ENCODE measurements at places on chromosomes 3 and 15.

DNA sequence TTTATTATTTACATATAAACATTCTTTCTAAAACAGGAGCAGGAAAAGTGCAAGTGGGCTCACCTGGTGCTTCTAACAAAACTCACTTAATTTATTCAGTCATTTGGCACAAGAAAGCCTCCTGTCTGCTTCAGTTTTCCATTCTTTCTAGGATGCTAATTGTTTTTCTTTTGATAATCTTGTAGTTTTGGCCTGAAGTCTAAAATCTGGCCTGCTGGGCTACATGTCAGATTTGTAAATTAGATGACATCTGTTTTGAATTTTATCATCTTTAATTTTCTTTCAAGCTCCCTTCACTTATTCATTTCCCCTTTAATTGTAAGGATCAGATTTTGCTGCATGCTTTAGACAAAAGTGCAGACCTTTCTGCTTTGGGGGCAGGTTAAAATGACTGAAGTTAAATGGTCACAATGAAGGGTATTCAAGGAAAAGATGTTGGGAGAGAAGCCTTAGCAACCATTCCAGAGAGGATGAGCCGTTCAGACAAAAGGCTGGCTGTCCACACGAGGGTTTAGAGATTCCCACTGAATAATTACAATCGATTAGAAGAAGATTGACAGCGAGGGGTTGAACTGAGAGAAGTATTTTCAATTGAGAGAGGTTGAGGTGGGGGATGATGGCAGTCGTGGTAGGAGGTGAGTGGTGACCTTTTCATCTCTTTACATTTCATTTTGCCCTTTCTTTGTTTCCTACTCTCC is 59.9 kb upstream of the PTX3 start:
- DNase-seq = no peak

- DNase-seq = peak; percentile 38
These were observed 19.9 kb upstream of the ABHD2 start for GRCh38 chr15:89068325-89068784.

DNA sequence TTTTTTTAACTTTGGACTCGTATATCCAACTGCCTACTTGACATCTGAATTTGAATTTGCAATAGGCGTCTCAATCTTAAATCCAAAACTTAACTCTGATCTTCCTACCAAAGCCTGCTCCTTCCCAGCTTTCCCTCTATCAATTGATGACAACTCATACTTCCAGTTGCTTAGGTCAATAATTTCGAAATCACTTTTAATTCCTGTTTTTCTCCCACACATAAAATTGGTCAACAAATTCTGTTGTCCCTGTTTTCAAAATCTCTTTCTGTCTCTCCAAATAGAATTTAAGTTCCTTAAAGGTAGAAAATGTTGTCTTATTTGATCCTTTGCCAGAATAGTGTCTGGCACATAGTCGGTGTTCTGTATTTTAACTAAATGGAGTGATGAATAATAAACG is 332.4 kb downstream of the SATB1 start:
- DNase-seq = no peak

DNA sequence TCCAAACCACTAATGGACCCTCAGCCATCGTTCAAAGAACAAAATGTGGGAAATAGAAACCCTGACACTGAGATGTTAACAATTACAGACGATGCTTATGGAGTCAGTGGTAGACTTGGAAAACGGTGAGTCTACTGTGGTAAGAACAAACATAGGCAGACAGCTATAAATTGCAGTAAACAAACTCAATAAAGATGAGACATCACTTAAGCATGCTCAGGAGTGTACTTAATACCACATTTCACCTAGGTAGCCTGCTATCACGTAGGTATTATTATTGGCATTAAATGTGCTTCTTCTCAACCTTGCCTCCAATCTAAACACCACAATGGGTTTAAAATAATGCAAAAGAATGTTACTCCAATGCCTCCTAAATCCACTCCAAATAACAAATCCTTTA is 2.5 kb downstream of the OSBPL10 start:
- no peak for DNase-seq

DNA sequence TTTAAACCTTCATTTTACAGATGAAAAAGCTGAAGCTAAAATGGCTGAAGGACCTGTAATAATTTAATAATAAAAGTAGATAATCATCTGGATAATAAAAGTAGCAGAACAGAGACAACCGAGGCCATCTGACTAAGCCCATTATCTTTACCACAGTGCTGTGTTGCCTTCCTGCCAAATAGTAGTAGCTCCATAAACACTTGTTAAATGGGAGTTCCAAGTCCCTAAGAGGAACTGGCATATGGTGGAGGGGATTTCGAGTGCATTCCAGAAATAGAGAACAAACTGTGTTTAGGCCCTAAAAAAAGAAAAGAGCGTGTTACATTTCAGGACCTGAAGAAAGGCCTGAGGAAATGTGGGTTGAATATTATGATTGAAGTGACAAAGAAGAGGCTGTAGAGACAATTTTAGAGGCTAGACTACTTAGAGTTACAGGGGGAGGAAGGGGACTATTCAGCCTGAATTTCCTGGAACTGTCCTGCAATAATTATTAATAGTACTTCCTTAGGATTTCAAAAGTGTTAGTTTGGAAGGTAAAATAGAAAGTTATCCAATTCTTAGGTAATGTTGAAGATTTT is 424.3 kb downstream of the ROBO2 start:
- DNase-seq = no peak

GRCh38 chr3:190577225-190577624 is 63.3 kb downstream of the IL1RAP start:
- DNase-seq = no peak

DNA sequence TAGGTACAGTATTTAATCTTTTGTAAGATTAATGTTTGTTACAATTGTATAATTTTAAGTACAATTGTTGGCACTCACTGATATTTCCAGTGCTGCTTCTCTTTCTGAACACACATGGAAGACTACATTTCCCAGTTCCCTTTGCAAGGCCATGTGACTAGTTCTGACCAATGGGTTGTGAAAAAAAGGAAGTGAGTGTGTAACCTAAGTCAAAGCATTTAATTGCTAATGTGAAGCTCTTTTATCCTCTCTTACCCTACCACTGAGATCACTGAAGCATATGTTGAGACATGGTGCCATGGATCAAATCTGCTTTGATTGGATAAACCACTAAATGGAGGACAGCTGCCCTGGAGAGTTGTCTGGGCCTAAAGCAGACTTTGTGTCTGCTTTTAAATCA is 83.9 kb upstream of the PLXND1 start:
- peak; percentile 39 for DNase-seq

DNA sequence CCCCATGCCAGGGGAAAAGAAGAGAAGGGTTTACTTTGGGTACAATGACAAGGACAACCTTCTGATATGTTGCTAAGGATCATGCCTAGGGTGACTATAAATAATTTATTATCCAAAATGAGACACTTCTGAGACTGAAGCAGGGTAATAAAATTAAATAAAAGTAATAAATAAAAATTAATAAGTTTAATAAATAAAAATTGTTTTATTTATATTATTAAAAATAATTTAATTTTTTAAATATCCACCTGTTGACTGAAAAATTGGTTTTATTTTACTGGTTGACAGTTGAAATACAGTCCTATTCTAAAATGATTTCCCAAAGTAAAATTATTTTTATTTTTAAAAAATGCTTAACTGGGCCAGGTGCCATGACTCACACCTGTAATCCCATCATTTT is 102.0 kb downstream of the FHIT start:
- DNase-seq = no peak

DNA sequence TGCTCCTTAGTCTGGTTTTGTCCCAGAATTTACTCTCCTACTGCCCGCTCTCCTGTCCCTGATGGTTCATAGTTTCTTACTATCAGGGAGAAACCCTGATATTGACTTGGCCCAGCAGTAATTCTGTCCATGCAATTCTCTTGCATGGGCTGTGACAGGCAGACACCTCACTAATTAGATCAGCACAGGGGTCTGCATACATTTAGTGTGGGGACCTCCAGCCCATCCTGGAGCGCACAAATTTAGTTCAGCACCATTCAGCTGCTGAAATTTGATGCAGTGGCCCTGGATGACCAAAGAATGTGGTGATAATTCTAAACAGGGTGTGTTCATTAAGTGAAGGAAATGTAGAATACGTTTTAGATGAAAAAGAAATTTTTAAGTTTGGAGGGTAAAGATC is 555.5 kb upstream of the TBL1XR1 start:
- DNase-seq = no peak

DNA sequence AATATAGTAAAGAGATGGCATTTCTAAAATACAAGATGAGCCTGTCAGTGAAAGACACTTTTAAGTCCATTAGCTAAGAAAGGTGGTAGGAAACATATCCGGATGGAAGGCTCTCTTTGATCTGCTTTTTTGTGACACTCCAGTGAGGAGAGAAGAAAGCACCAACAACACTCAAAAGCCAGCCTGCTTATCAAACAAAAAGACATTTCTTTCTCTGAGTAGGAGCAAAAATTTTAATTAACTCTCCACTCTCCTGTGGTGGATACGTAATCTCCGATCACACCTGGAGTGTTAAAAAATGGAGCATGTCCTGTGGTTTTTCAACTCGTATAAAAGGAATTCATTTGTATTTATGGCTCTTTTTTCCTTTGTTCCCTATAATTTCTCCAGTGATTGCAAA is 65.3 kb downstream of the OXNAD1 start:
- DNase-seq = no peak

DNA sequence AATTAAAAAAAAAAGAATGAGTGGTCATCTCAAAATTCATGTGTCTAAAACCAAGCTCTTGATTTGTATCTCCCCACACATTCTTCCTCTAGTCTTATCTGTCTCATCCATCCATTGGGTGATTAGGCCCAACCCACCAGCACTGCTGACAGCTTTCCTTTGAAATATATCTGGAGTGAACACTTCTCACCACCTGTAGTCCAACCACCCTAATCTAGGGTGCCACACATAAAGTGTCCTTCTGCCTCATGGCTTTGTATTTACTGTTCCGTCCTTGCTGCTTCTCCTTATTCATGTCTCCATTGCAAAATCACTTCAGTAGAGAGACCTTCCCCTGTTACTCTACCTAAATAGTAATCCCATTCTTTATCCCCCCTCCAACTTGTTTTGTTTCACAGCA is 82.4 kb upstream of the PTX3 start:
- no peak for DNase-seq

GRCh38 chr3:49199900-49200281 is 28.5 kb downstream of the KLHDC8B start:
- no peak for DNase-seq

Measured in GM18507 (cell line).